ENCODE measurements at places on chromosomes 5 and 9. TPM values are rescaled to one million over a fixed set of nuclear protein-coding genes. Genes with fewer than 3 reads are reported as not detected.

Gene CNTFR
- total RNA-seq, result 6.2 TPM

Gene SLC45A2
- total RNA-seq, result not detected

Gene ANKH
- 35.8 TPM for total RNA-seq

Gene SPATA31A3
- total RNA-seq, result not detected

Gene GAPT
- total RNA-seq, result 4.0 TPM

Gene TEX10
- 30.1 TPM for total RNA-seq

Gene CDH10
- total RNA-seq, result 2.5 TPM

Gene LCN9
- not detected for total RNA-seq
